ENCODE measurements at places on chromosomes 4 and X. TPM values are rescaled to one million over a fixed set of nuclear protein-coding genes. Genes with fewer than 3 reads are reported as not detected.

DNA sequence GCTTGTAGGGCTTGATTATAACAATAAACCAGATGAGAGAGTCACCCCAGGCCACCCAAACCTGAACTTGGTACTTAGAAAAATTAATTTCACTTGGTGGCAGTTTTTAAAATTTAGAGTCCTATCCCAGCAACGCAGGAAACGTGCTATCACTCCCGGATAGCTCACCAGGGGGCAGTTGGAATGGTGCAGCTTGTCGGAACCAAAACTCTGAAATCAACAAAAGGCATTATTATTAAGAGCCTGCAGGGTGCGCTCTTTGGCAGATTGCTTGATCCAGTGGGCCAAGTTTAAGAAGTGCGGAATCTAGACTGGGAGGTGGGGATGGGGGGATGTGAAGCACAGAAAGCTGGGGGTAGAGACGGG is 2.4 kb downstream of the FRAS1 start:
- peak overlapping the region; percentile 63 for H3K4me3 ChIP-seq
- H3K27ac ChIP-seq, result no peak overlapping the region
- H3K36me3 ChIP-seq, result no peaks in the 10 kb centered on the region
- H3K4me1 ChIP-seq, result peaks cover 36% of the 10 kb centered on the region

GRCh38 chr4:138870737-138871554 is 144.6 kb upstream of the NOCT start:
- peaks cover 2% of the 10 kb centered on the region for H3K27me3 ChIP-seq
- DNase-seq, result peak; percentile 6
- no peak overlapping the region for H3K4me3 ChIP-seq
- H3K27ac ChIP-seq, result no peak overlapping the region
- no peaks in the 10 kb centered on the region for H3K36me3 ChIP-seq

DNA sequence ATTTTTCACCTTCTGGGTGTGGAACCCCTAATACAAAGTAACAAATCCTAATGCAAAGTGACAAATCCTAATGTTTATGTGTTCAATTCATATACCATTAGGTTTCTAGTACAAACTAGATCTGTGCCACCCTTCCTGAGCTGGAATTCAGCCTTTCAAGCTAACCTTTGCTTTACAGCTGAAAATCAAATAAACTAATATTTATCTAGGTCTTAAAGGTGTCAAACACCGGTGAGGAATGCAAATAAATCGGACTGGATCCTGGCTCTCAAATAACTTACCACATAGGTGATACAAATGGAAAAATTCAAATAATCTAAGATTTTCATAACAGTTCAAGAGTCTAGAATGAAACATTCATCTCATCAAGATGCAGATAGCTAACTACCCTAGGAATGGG is 11.6 kb downstream of the IRF2 start:
- no peak overlapping the region for H3K27ac ChIP-seq
- H3K4me1 ChIP-seq, result peaks cover 95% of the 10 kb centered on the region
- H3K4me3 ChIP-seq, result no peak overlapping the region
- no peak for DNase-seq
- peaks cover 4% of the 10 kb centered on the region for H3K27me3 ChIP-seq

- no peak overlapping the region for H3K27ac ChIP-seq
- H3K4me1 ChIP-seq, result no peaks in the 10 kb centered on the region
- peaks cover 2% of the 10 kb centered on the region for H3K27me3 ChIP-seq
Measured at GRCh38 chrX:39653691-39654090, 444.1 kb downstream of the BCOR start.

GRCh38 chrX:43973249-43974099 is at the start of gene NDP:
Gene NDP (minus strand): TSS chrX:43973390. CDS start chrX:43958645, 14,745 bp downstream.
- no peak for DNase-seq
- H3K4me3 ChIP-seq, result peak within 1 kb of the TSS; percentile 31
- peaks cover 14% of the 10 kb centered on the region for H3K27me3 ChIP-seq
- no peak within 1 kb of the TSS for H3K27ac ChIP-seq
- H3K36me3 ChIP-seq, result no peaks in the 10 kb centered on the region

Gene SHISA3
- polyA plus RNA-seq, result 0.11 TPM

Gene GRIA2
- polyA plus RNA-seq, result not detected

Gene PLXNB3
- not detected for polyA plus RNA-seq

Gene MAGIX
- 0.96 TPM for polyA plus RNA-seq

Gene SFRP2
- polyA plus RNA-seq, result not detected

Gene TBC1D14
- 25.6 TPM for polyA plus RNA-seq

Gene PIR
- polyA plus RNA-seq, result 0.76 TPM

Gene PLS3
- 2.4 TPM for polyA plus RNA-seq

Data from immature natural killer cell (primary cell).